ENCODE measurements at places on chromosomes 6 and 20. TPM values are rescaled to one million over a fixed set of nuclear protein-coding genes. Genes with fewer than 3 reads are reported as not detected.
A peak's percentile ranks its signal among the peaks of the same experiment; 100 is the strongest.

DNA sequence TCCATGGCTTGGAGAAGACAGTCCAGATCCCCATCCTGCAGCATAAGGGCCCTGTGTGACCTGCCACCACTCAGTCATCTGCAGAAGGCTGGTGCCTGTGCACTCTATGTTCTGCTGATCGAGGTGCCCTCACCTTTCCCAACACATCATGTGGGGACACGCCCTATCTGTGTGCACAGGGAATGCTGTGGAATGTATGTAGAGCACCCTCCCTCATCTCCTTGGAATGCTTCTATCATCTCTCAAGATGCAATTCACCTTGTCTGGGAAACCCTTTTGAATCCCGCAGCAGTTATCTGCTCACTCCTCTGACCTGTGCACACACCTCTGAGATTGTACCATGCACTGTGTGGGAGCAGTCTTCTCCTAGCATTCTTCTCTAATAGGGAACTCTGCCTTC, 207.2 kb upstream of the SSTR4 start:
- H3K27me3 ChIP-seq = no peaks in the 10 kb centered on the region
- H3K36me3 ChIP-seq = no peaks in the 10 kb centered on the region
- no peak overlapping the region for H3K27ac ChIP-seq
- H3K4me1 ChIP-seq = no peaks in the 10 kb centered on the region
- DNase-seq = no peak
- no peak overlapping the region for H3K4me3 ChIP-seq

GRCh38 chr20:45248609-45249008, 5.8 kb downstream of the SLPI start:
- H3K36me3 ChIP-seq = no peaks in the 10 kb centered on the region
- H3K27me3 ChIP-seq = peaks cover 69% of the 10 kb centered on the region
- H3K4me1 ChIP-seq = no peaks in the 10 kb centered on the region
- no peak overlapping the region for H3K27ac ChIP-seq
- no peak overlapping the region for H3K4me3 ChIP-seq

Gene COL9A1
- total RNA-seq = not detected

Gene RIPOR2
- 195 TPM for total RNA-seq

Gene LMBRD1
- total RNA-seq = 27.7 TPM

Gene BLOC1S5
- 25.9 TPM for total RNA-seq

Gene MMS22L
- 38.3 TPM for total RNA-seq

Gene DAAM2
- not detected for total RNA-seq

DNA sequence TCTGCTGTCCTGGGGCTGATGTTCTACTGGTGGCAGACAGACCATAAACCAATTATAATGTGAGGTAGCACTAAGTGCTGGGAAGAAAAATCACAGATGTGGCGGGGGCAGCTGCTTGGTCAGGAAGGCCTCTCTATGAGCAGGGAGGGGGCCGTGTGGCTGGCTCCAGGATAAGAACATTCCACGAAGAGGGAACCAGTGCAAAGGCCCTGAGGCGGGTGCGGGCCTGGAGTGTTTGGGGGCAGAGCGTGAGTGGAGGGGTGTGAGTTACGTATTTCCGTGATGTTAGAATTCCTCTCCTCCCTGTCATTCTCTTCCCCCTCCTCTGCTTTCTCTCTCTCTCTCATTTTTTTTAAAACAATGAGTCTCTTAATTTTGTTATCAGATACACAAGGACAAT, 67.2 kb downstream of the CEBPB start:
- H3K27ac ChIP-seq = no peak overlapping the region
- H3K4me3 ChIP-seq = no peak overlapping the region
- peaks cover 30% of the 10 kb centered on the region for H3K4me1 ChIP-seq
- DNase-seq = no peak

DNA sequence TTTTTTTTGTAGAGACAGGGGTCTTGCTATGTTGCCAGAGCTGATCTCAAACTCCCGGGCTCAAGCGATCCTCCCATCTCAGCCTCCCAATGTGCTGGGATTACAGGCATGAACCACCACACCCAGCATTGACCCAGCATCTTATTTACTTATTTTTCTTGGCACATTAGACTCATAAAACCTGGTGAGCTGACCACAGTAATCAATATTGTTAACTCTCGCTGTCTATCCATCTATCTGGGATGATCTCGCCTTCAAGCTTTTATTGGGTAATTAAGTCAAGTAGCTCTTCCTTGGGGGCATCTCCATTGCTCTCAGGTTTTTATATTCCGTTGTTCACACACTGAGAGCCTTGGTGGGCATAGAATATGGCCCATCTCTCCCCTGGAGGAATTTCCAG, 17.0 kb downstream of the PNPLA1 start:
- H3K4me3 ChIP-seq = no peak overlapping the region
- peaks cover 43% of the 10 kb centered on the region for H3K27me3 ChIP-seq
- DNase-seq = no peak
- H3K27ac ChIP-seq = no peak overlapping the region
- no peaks in the 10 kb centered on the region for H3K36me3 ChIP-seq

Gene SEL1L2
- not detected for total RNA-seq

DNA sequence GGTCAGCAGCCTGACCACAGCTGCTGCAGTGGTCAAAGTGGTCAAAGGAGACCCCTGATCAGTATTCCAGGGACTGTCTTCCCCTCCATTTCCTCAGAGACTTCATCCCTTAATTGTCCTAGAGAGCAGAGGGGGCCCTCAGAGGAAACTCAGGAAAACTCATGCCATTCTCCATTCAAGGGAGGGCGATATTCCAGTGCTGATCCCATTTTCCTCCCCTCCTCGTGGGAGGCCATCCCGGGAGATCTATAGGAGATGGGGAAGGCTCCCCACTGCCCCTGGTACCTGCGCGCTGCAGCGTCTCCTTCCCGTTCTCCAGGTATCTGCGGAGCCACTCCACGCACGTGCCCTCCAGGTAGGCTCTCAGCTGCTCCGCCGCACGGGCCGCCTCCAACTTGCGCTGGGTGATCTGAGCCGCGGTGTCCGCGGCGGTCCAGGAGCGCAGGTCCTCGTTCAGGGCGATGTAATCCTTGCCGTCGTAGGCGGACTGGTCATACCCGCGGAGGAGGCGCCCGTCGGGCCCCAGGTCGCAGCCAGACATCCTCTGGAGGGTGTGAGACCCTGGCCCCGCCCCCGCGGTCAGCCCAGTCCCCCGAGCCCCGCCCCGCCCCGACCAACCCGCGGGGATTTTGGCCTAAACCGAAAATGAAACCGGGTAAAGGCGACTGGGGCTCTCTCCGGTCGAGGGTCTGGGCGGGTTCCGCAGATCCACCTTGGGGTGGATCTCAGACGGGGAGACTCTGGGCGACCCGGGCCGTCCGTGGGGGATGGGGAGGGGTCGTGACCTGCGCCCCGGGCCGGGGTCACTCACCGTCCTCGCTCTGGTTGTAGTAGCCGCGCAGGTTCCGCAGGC, 878 bp downstream of the HLA-C start:
- peak overlapping the region; percentile 100 for H3K27ac ChIP-seq
- peaks cover 30% of the 10 kb centered on the region for H3K4me1 ChIP-seq
- H3K4me3 ChIP-seq = peak overlapping the region; percentile 97
- peaks cover 33% of the 10 kb centered on the region for H3K36me3 ChIP-seq
